GM23248 (cell line): ENCODE measurements at places on chromosomes 1 and 21.

GRCh38 chr1:85992791-85993190 is 163.8 kb downstream of the COL24A1 start:
- DNase-seq: peak; percentile 62

- DNase-seq: no peak
Observed at GRCh38 chr1:156853761-156854160, 5.2 kb downstream of the INSRR start.

GRCh38 chr1:156104861-156105832 is 9.4 kb upstream of the LMNA start:
- DNase-seq: peak; percentile 92

- no peak for DNase-seq
Observed at GRCh38 chr1:18128298-18128697, 20.7 kb downstream of the IGSF21 start.

- DNase-seq: no peak
Observed at GRCh38 chr1:12597792-12598191, 20.2 kb downstream of the DHRS3 start.

GRCh38 chr1:241611063-241611462 is 29.1 kb downstream of the CHML start:
- DNase-seq: peak; percentile 69

DNA sequence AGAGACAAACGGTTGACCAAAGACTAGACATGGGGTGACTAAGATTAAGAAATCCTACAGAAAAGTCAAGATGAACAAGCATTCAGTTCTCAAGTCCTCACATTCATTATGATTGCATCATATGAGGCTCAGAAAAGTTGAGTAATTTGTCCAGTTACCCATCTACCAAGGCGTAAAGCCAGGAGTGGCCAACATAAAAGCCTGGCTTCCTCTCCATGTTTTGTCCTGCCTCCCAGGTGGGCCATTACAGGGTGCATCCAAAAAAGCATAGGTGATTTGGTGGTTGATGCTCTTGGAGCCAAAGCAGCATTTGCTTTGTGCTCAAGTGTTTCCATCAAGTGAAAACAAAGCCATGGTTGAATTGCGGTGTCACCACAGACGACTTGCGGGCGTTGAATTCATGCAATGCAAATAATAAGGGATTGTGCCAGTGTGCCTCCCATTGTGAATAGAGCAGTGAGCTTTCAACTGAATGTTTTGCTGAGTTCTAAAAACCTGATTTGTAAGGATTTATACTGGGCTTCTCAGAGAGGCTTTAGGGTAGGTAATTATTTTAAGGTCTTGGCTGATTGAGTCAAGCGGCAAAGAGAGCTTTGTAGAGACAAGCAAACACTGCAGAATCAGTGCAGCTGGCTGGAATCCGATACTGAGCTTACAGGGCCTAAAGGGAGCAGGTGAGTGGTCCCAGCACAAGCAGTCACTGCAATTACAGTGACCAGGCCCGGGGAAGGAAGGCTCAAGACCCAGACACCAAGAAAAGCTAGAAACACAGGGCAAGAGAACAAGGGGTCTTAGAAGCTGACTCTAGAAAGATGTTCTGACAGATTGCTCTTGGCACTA is 54.1 kb downstream of the KCNJ15 start:
- peak; percentile 88 for DNase-seq

DNA sequence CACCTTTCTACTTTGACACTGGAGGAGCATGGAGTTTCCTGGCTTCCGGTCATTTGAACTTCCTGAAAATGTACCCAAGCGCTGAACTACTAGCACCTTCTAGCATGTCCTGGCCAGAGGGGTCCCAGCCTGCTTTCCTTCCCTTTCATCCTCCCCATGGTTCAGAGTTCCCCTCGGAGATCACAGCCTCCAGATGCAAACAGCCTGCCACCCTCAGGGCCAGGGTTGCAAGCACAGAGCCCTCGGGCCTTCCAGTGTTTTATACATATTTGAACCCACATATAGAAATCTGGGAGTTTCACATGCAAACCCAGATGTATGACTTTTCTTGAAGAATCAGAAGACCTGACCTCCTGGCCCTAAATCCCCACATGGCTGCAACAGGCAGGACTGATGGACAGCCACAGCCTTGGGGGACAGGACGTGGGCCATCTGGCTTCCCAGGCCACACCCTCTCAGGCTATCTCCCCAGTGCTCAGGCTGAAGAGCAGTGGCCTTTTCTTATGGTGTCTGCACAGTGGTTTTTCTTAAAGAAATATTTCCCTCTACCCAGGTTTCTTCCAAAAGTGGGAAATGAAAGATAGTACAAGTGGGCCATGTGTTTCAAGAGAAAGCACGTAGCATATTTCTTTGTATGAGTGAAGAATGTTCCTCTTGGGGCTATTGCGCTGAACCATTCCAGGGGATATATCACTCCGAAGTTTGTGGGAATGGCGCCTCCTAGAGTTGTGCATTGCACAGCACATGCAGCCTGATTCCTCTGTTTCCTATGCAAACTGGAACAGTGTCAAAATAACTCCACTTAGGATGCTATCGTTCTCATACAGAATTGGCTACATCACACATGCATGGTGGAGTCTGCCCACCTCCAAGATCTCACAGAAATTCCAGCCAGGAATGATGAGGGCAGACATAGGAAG is 232.0 kb upstream of the VAMP3 start:
- DNase-seq: no peak

DNA sequence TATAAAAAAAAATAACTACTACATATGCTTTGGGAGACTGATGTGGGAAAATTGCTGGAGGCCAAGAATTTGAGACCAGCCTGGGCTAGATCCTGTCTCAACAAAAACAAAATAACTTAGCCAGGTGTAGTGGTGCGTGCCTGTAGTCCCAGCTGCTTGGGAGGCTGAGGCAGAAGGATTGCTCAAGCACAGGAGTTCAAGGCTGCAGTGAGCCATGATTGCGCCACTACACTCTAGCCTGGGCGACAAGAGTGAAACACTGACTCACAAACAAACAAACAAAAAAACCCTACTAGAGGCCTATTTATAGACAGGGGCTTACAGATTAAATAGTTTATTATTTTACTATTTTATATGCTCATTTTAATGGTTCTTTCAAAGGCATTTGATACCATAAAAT is 80.0 kb downstream of the LHX4 start:
- DNase-seq: peak; percentile 46

- no peak for DNase-seq
Observed at GRCh38 chr1:245182028-245182427, 27.2 kb downstream of the KIF26B start.

- DNase-seq: no peak
Observed at GRCh38 chr21:38927776-38928175, 122.0 kb downstream of the ETS2 start.

DNA sequence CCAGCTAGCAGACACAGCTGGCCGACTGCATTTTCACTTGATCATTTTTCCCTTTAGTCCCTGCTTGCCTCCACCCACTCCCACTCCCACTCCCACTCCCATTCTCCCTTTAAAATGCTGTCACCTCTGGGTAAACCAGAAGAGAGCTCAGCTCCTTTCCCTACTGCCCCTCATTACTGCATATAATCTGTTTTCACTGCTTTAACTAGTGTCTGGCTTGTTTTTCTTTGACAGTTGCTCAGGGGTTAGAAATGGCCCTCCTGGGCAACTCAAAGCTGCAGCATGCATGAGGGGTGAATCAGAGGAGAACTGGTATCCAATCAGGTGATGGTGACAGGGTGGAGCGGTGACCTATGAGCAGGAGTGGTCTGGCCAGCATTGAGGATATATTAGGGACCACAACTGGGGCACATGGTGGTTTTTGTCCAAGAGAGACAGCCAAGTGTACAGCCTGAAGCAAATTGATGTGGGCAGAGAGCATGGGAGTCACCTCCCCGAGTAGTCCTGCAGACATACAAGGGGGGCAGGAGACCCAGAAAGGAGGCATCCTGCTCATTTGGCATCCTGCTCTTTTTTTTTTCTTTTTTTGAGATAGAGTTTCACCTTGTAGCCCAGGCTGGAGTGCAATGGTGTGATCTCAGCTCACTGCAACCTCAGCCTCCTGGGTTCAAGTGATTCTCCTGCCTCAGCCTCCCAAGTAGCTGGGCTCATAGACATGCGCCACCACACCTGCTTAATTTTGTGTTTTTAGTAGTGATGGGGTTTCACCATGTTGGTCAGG is 42.6 kb upstream of the SRSF10 start:
- DNase-seq: peak; percentile 92

DNA sequence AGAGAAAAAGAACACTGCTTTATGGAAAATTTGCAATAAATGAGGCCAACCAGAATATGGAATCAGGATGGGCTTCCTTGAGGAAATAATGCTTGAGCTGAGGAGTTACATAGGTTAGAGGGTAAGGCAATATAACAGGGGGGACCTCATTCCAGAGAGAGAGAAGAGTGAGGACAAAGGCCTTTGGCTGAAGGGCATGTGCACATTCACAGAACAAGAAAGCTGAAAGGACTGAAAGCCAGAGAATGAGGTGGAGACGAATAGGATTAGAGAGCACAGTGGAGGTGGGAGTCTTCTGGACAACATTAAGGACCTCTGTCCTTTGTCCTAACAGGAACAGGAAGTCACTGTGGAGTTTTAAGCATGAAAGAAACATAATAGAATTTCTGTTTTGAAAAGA is 60.7 kb upstream of the MROH9 start:
- no peak for DNase-seq

DNA sequence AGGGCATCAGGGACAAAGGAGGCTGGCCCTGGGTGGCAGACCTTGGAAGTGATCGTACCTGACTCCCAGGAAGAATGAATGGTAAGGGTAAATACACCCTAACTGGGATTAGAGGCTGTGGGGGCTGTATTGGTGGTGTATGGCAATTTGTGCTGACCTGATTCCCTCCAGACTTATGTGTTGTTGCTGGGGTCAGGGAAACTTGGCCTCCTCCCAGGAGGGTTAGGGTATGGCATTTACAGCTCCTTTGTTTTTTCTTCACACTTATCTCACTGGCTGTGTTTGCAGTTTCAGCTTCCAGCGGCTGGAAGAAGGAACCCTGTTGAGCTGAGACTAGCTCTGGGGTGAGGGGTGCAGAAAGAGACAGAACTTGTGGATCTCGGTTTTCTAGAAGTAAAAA is 8.2 kb downstream of the VANGL1 start:
- DNase-seq: no peak

- DNase-seq: no peak
Observed at GRCh38 chr1:199959775-199960110, 67.8 kb upstream of the NR5A2 start.

DNA sequence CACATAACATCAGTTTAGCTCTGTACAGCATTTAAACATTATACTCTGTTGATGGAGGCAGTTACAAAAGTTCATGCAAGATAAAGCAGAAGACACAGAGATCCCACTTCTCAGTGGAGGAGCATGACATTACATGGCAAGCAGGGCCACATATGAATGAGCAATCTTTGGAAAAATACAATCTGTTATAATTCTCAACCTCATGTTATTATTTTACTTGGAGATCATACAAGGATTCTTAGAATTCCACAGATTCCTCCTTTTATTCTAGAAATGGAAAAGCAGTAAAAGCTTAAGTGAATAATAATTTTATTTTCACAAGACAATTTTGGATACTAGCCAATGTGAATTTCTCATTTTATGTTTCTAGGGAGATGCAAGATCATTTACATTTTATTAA is 66.6 kb downstream of the IFI44 start:
- peak; percentile 51 for DNase-seq
